Forelimb muscle (tissue), 1 donor: ENCODE measurements at places on chromosomes 1 and 21. TPM values are rescaled to one million over a fixed set of nuclear protein-coding genes. Genes with fewer than 3 reads are reported as not detected.

GRCh38 chr1:246923482-246923881, 8.3 kb downstream of the AHCTF1 start:
- no peak for DNase-seq

GRCh38 chr1:61925591-61926298, 183.5 kb downstream of the PATJ start:
- no peak for DNase-seq

GRCh38 chr1:38074302-38074677, 27.7 kb upstream of the POU3F1 start:
- DNase-seq, result no peak

DNA sequence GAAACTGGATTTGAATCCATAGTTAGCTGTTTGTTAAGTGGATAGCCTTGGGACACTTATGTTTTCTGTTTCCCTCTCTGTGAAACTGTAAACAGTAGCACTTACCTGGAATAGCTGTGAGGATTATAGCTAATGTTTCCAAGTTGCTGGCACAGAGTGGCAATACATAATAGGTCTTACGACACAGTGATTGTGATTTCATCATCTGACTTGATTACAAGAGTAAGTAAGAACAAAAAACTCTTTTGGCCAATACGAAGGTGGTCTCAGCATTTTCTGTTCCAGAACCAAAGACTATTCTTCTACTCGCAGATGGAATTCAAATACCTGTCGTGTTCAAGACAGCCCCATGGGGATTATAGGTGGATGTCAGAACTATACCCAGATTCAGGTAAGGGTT, 2.1 kb downstream of the C8B start:
- DNase-seq, result no peak

GRCh38 chr1:223350361-223350908, 13.5 kb downstream of the SUSD4 start:
- no peak for DNase-seq

- no peak for DNase-seq
Observed at GRCh38 chr1:76841460-76841859, 25.8 kb upstream of the ST6GALNAC5 start.

DNA sequence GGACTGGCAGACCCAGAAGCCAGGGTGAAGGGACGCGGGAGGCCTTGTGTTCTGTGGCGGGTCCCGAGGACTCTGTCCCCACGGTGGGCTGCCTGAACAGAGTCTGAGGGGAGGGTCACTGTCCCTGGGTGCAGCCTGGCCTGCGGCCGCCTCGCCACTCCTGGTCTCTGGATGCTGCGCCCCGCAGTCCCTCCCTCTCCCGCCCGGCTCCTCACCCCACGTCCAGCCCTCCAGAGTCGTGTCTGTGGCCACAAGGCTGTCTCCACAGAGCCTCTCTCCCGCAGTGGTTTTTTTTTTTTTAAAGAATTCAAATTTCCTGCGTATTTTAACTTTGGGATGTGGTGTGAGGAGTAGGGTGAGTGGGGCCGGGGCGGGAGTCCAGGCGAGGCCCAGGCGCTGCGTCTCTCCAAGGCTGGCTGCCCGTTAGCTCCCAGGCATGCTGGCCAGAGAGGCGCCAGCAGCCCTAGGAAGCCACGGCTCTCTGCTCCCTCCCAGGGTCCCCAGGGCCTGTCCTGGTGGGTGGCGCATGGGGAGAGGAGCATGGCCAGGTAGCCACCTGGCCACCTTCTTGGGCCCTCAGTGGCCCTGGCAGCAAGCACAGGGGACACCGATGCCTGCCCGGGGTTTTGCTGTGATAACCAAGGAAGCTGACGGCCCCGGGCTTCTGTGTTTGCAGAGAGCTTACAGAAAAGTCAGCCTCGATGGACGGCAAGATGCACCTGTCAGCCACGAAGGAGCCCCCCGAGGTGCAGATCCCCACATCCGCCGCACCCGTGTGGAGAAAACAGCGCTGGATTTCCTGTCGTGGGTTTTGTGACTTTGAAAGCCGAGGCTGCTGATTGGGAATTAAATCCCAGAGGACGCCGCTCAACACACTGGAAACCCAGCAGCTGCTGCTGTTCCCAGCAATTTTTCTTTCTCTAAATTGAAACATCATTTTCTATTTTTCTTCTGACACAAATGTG, 72.8 kb downstream of the MORN1 start:
- DNase-seq, result no peak

GRCh38 chr1:226185141-226186036, 1.2 kb downstream of the ACBD3 start:
- DNase-seq, result no peak

GRCh38 chr1:178486100-178487069, 10.4 kb downstream of the CLEC20A start:
- no peak for DNase-seq

Gene CA6
- not detected for polyA plus RNA-seq

Gene CRB1
- 0.39 TPM for polyA plus RNA-seq

Gene TTC24
- 0.32 TPM for polyA plus RNA-seq

Gene OVAAL
- polyA plus RNA-seq, result 0.09 TPM

Gene LTN1
- 22.5 TPM for polyA plus RNA-seq

Gene TLR5
- 5.7 TPM for polyA plus RNA-seq

Gene KRTAP19-3
- not detected for polyA plus RNA-seq
